Large intestine (tissue), 12 donors: ENCODE measurements at places on chromosomes 2 and 18. TPM values are rescaled to one million over a fixed set of nuclear protein-coding genes. Genes with fewer than 3 reads are reported as not detected.

DNA sequence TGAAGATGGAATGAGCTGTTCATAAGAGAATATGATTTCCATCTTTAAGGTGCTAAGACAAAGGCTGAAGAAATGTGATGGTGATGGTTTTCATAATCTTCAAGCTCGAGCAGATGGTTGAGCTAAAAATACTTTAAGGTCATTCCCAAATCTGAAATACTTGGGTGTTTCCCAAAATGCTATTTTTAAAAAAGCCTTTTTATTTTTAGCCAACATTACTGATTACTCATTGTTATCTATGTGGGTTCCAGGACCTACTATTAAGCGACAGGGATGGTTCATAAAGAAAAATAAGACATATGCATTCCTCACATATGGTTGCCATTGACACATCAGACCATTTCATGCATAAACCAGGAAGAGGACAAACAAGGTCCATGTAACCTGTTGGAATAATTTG lies 298.5 kb downstream of the PLCL1 start:
- DNase-seq: no peak

GRCh38 chr2:47190188-47190881 lies 35.2 kb upstream of the STPG4 start:
- DNase-seq: no peak

GRCh38 chr2:224401641-224402342 lies at the start of gene FAM124B:
Gene FAM124B, minus strand, starts transcription at chr2:224402107. Its CDS starts 339 bp downstream, at chr2:224401768.
- DNase-seq: peak; percentile 60

GRCh38 chr2:191739194-191739593 lies 61.3 kb downstream of the NABP1 start:
- no peak for DNase-seq

DNA sequence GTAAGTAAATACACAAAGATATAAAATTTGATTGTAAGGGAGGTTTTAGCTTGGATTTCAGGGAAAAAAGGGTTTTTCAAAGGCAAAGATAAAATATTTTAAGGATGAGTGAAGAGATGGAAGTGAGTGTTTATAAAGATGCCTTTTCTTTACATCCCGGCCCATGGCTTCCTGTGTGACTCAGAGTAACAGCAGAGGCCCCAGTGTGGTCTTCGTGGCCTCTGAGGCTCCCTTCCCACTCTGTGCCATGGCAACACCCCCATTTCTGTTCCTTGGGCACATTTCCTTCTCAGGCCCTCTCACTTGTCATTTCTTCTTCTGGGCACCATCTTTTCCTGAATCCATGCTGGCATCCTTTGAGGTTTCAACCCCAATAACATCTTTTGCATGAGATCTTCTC lies 92.6 kb upstream of the TMEM18 start:
- DNase-seq: no peak

GRCh38 chr2:227785293-227785692 lies 28.3 kb upstream of the CCL20 start:
- DNase-seq: no peak

- DNase-seq: no peak
These were observed 107.6 kb upstream of the PKDCC start for GRCh38 chr2:41940060-41940744.

DNA sequence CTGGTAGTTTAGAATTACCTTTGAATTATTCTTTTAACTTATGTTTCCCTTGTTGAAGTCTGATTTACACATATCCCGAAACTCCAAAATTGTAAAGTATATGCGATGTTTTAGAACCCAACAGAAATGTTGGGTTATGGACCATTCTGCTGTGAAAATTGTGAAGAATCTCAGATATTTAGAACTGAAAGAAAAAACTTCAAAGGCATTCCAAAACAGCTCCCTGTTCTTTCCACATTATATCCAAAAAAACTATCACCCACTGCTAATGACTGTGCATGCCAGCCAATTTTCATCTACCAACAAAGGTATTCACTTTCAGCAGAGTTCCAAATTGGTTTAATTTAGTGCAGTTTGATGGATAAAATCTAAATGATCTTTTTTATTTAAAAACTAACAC lies 21.5 kb upstream of the PDE1A start:
- no peak for DNase-seq

DNA sequence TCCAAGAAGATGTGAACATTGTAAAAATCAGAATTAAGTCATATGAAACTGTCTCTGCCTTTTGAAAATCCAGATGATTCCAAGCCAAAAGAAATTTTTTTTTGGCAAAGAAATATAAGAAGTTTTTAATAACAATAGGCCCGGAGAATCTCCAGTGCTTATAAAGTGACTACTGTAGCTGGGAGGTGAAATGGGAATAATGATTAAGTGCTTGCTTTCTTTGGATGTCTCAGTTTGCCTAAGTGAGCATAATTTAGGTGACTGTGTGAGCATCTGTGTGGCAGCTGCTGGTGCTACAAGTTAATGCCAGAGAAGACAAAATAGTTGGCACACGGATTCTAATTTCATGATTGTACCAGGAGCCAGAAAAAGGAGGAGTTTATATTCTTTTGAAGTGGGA lies 185.0 kb downstream of the LTBP1 start:
- no peak for DNase-seq

DNA sequence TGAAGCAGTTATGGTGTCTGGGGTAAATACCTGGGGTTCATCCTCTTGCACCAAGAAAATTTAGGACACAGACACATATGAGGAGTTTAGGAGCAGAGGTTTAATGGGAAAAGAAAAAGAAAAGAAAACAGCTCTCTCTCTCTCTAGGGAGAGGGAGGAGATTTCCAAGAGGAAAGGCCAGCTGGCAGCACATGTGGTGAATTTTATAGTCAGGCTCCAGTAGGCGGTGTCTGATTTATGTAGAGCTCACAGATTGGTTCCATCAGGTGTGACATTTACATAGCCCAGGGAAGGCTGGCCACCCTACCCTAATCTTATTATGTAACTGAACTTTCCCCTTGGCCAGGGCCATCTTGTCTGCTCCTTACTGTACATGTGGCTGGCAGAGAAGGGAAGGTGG lies 297.5 kb upstream of the RGPD4 start:
- no peak for DNase-seq

GRCh38 chr2:191470306-191470705 lies 207.6 kb upstream of the NABP1 start:
- DNase-seq: no peak

DNA sequence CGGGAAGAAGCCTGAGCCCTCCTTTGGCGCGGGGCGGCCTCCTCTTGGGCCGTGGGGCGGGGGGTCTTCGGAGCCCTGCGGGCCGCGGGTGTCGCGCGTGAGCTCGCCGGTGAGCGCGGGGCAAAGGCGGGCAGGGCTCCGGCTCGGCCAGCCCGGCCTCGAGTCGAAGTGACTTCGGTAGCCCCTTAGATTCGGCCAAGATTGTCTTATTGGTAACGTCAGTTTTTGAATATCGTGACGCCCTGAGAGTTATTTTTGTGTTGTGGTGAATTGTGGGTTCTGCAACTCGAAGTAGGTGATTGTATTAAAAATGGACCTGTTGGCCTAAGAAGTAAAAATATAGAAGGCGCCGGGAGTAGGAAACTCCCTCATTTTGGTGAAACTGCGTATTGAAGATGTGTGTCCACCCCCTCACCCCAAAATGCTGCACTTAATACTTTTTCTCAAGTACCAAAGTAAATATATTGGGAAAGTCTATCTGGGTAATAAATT lies 669 bp downstream of the MARCHF7 start:
- peak; percentile 11 for DNase-seq

- DNase-seq: no peak
These were observed 236.7 kb downstream of the FHOD3 start for GRCh38 chr18:36534154-36534688.

DNA sequence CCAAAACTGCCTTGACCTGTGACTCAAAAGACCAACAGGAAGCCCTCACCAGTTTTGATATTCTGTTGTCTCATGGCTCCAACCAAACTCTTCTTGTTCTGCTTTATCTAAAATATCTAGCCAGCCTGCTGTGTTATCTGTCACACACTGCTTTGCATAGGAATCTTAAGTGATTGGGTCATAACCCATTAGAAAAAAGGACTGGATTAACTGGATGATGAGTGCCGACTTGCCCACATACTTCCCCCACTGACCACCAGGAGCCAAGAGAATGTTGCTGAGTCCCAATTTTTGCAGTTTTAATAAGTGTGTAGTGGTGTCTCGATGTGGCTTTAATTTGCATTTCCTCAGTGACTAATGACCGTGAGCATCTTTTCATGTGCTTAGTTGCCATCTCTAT lies 6.5 kb downstream of the MOGAT1 start:
- no peak for DNase-seq

GRCh38 chr2:168998609-168999211 lies 32.4 kb downstream of the ABCB11 start:
- no peak for DNase-seq

DNA sequence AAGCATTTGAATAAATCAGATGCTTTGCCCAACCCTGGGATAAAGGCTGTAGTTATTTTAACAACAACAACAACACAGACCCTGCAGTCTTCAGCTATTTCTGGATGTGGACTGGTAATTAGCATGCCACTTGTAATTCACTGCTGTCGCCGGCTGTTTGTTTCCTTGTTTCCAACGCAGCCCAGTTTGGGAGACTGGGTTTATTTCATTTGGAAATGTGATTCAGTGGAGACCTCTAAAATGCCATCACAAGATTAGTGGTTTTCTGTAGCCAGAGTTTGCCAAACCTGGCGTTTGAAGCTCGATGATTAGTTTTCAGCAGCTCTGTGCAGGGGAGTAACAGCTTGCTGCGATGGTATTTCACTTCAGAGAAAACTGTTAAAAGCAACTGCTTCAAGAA lies 83.5 kb downstream of the LDLRAD4 start:
- DNase-seq: no peak

GRCh38 chr2:156619021-156619539 lies 182.9 kb downstream of the GPD2 start:
- no peak for DNase-seq

IL1B gene
- polyA plus RNA-seq: 3.9 TPM

SPC25 gene
- 7.4 TPM for polyA plus RNA-seq

MC2R gene
- 0.06 TPM for polyA plus RNA-seq

RNASEH1 gene
- polyA plus RNA-seq: 15.2 TPM

SPP2 gene
- polyA plus RNA-seq: 0.06 TPM

IL36RN gene
- not detected for polyA plus RNA-seq

REG1B gene
- polyA plus RNA-seq: 0.24 TPM

VRK2 gene
- polyA plus RNA-seq: 17.2 TPM

TANC1 gene
- polyA plus RNA-seq: 22.6 TPM

ERBB4 gene
- 0.37 TPM for polyA plus RNA-seq

STK17B gene
- polyA plus RNA-seq: 14.3 TPM

SRD5A2 gene
- polyA plus RNA-seq: 0.22 TPM
